Tibial nerve (tissue), 4 donors: ENCODE measurements at places on chromosomes 5 and 9. TPM values are rescaled to one million over a fixed set of nuclear protein-coding genes. Genes with fewer than 3 reads are reported as not detected.

ALDH1A1 gene
- 86.4 TPM for total RNA-seq

DMRTA1 gene
- total RNA-seq: 1.3 TPM

CFAP77 gene
- not detected for total RNA-seq

CTXN3 gene
- total RNA-seq: not detected

SLC2A8 gene
- total RNA-seq: 32.0 TPM

ATP10B gene
- 45.9 TPM for total RNA-seq

DNAH5 gene
- 0.60 TPM for total RNA-seq
